Kidney glomerular epithelial cell (primary cell): ENCODE measurements at places on chromosomes 13 and 19.

GRCh38 chr13:89977203-89977602 lies 1370.3 kb upstream of the MIR17HG start:
- DNase-seq, result no peak

GRCh38 chr13:113357529-113357928 lies 6.4 kb downstream of the GRTP1 start:
- DNase-seq, result peak; percentile 46

- DNase-seq, result no peak
These were observed 838 bp downstream of the AKAP11 start for GRCh38 chr13:42272804-42273175.

DNA sequence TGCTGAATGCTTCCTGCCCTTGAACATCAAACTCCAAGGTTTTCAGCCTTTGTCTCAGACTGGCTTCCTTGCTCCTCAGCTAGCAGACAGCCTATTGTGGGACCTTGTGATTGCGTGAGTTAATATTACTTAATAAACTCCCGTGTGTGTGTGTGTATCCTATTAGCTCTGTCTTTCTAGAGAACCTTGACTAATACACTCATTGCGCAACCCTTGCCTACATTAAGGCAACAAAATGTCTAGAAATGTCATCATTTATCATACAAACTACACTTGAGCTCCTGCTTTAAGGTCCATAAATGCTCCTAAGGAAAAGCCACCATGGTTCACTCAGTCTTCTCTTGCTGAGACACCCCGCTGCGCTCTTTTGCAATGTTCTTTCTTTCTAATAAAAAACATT lies 2861.0 kb downstream of the PCDH9 start:
- no peak for DNase-seq

DNA sequence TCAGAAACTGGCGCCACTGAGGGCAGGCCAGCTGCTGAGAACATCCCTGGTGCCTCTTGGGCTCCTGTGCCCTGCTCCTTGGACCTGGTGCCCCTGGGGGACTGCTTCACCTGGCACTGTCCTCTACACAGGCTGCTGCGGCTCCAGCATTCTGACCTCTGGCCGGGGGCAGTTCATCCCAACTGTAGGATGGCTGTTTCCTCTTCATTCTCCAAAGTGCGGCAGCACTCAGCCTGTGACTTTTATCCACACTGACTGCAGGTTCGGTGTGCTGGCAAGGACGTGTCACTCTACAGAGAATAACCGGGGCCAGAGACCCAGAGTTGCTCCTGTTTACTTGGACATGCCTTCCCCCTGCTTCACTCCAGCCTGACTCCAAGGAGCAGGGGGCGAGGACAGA lies 7.6 kb upstream of the ANKRD10 start:
- no peak for DNase-seq

DNA sequence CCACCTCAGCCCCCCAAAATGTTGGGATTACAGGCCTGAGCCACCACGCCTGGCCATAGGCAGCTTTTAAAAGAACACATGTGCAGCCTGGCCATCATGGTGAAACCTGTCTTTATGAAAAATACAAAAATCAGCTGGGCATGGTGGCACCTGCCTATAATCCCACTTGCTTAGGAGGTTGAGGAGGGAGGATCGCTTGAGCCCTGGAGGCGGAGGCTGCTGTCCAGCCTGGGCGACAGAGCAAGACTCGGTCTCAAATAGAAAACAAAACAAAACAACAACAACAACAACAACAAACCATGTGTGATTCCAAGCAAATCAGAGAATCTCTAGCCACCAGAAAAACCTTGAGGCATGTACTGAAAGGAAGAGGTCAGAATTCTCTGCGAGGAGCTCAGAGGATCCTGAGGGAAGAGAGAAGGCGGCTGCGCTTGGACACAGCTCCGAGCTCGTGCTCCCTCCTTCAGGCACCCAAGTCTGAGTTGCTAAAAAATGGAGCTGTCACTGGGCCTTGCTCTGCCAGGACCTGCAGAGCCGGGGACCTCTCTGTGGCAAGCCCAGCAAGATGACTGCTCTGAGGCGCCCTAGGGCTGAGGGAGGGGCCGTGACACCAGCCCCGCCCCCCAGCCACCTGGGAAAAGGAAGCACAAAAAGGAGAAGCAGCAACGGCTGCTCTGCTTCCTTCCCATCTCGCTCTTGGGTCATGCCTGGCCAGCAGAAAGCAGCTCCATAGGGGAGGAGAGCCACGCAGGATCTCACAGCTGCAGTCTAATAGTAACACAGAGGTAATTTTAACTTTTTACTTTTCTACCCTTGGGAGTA lies at the start of gene ARL11:
Gene ARL11, plus strand, starts transcription at position 677 of the 822 bp plus-strand sequence. CDS start 1,941 bp downstream, outside the sequence.
- no peak for DNase-seq

GRCh38 chr13:77000475-77000874 lies 8.6 kb downstream of the CLN5 start:
- no peak for DNase-seq

GRCh38 chr13:25659091-25659795 lies 287.5 kb downstream of the ATP8A2 start:
- DNase-seq, result no peak

DNA sequence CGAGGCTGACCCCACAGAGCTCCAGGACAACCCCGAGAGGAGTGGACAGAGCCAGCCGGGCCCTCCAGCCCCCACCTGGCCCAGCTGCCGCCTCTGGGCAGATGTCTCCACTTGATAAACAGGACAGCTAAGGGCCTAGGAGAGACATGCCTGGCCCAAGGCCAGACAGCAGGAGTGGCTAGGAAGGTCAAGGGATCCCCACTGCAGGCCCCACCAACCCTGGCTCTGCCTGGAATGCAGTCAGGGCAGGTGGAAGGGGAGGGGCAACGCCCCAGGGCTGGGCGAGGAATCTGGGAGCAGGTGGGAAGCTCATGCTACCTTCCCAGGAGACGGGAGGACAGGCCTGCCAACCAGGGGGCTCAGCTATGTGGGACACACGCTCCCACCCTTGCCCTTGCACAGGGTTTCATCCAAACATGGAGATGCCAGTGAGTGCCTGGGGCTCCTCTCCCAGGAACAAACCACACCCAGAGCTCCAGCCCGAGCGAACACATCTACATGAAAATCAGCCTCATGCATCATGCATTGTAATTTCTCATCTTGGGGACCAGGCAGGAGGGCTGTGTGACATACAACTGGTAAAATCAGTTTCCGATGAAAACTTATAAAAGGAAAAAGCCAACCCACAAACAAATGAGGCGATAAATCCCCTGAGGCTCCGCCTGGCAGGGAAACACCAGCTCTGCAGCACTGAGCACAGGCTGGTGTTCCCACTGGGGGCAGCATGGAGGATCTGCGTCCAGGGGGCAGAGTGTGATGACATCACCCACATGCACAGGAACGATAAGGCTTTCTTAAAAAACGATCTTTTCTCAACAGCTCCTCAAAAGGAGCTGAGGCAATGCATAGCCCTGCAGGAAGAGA lies 25.0 kb downstream of the SH3GL1 start:
- no peak for DNase-seq

- no peak for DNase-seq
These were observed 858.0 kb downstream of the SLITRK1 start for GRCh38 chr13:83024232-83024631.

DNA sequence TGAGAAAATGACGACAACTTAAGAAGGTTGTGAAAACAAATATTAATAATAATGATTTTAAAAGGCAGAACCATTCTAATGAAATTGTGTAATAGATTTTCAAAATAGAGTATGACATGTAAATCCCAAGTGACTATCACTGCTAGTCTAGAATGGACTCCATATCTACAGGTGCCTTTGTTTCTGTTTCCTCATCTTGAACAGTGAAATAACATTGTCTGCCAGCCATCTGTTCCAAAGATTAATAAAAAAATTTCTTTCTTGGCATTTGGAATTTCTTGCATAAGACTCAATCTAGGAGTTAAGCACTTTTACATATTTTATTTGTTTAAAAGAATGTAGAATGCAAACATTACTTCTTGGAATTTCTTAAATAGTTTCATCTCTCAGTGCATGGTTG lies 520.1 kb upstream of the ARGLU1 start:
- DNase-seq, result no peak

- no peak for DNase-seq
These were observed 123.5 kb upstream of the CACNA1A start for GRCh38 chr19:13629687-13630357.

DNA sequence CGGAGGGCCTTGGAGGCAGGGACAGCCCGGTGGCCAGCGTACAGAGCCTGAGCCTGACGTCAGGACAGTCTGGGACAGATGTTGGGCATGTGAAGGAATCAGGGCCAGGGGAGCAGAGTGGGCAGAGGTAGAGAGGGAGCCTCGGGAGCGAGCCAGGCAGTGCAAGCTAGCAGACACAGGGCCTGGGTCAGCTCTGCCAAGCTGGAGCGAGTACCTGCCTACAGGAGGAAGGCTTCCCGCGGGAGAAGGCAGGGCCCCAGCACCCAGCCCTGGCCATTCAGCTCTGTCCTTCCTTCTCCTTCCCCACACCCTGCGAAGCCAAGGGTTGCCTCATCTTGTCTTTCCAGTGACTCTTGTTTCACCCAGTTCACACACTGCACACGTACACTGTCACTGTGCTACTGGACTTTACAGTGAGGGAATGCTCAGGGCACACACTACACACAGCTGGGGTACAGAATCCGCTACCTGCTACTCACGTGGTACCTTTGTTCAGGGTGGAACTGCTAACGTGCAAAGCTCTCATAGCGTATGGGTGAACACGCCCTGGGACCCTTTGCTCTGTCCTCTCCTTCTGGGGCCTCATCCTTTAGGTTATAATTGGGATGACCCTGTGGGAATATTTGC lies 9.8 kb upstream of the C1QTNF9 start:
- no peak for DNase-seq

DNA sequence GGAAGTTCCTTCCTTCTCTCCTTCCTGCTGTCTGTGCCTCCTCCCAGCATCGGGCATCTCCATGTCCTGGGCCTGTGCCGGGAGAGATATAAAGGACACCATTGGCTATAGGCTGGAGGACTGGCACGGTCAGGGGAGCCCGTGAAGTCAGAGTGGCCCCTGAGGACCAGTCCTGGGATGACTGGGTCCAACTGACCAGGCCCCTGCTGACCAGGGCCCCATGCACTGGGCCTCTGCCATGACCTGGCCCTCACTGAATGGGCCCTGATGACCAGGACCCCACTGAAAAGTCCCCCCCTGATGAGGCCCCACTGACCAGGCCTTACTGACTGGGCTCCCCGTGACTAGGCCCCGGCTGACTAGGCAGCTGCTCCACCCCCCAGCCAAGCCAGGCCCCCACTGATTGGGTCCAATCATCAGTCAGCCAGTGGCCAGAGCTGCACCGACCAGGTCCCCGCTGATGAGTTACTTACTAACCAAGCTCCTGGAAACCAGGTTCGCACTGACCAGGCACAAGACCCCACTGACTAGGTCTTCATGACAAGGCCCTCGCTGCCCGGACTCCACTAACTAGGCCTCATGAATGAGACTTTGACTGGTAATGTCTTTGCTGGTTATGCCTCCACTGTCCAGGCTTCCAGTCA lies 20.0 kb upstream of the ZNF14 start:
- DNase-seq, result no peak

GRCh38 chr13:76397413-76397812 lies 488.8 kb downstream of the KCTD12 start:
- DNase-seq, result no peak

DNA sequence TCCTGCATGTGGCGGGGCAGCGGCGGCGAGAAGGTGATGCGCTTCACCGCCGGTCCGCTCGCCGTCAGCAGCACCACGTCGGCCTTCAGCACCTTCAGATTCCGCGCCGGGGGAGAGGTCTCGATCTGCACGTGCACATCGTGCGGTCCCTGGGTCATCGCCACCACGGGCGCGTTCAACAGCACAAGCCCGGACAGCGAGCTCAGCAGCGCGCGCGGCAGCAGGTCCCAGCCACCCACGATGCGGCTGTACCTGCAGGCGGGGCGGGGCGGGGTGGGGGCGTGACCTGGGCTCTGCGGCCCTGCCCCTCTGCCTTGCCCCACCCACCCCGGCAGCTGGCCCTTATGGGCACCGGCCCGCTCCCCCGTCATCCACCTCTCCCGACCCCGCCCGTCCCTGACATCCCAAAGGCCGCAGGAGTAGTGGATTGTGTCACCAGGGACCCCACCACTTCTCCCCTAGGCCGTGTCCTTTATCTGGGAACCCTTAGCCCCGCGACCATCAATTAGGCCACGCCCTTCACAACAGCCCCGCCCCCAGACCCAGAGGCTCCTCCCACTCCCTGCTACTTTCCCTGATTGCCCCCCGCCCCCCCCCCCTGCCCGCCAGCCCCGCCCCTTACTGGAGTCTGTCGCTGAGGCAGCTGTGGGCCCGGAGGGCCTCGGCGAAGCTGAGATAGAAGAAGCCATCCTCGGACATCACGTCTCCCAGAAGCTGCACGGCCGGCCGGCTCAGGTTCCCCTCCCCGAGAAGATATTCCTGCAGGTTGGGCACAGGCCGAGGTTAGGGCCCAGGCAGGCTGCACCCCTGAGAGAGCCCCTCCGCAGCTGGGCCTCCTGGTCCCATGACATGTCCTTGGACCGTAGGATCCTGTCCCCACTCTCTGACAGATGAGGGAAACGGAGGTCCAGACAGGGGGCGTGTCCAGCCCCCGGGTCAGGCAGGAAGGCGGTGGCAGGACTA lies 6.1 kb downstream of the IL4I1 start:
- DNase-seq, result no peak

DNA sequence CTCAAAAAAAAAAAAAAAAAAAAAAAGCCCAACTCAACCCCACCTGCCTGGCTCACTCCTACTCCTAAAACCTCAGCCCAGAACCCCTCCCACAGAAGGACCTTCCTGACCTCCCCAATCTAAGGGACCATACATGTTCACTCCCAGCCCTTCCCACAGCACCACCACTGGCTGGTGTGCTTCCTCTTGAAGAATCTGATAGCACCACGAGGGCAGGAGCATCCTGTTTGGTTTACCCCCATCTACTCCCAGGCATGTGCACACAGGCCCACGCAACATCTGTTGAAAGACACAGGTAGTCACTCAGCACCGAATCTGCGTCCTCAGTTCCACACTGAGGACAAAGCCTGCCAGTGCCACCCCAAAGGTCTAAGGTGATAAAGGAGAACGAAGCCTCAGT lies 8.2 kb downstream of the LATS2 start:
- DNase-seq, result no peak
